ENCODE measurements at places on chromosomes 3 and 15. TPM values are rescaled to one million over a fixed set of nuclear protein-coding genes. Genes with fewer than 3 reads are reported as not detected.

The CAND2 gene
- 0.31 TPM for total RNA-seq

- no peak for DNase-seq
Measured at GRCh38 chr3:153818338-153818737, 302.9 kb upstream of the ARHGEF26 start.

GRCh38 chr15:82174471-82175235 is 87.9 kb downstream of the EFL1 start:
- DNase-seq: no peak

The SCG5 gene
- total RNA-seq: 0.95 TPM

The NANOGP8 gene
- not detected for total RNA-seq

The PAK6 gene
- not detected for total RNA-seq

The PLA2G4D gene
- total RNA-seq: not detected

The STRIT1 gene
- not detected for total RNA-seq

The IRAK2 gene
- total RNA-seq: 1.1 TPM

The GOLGA8S gene
- total RNA-seq: not detected

DNA sequence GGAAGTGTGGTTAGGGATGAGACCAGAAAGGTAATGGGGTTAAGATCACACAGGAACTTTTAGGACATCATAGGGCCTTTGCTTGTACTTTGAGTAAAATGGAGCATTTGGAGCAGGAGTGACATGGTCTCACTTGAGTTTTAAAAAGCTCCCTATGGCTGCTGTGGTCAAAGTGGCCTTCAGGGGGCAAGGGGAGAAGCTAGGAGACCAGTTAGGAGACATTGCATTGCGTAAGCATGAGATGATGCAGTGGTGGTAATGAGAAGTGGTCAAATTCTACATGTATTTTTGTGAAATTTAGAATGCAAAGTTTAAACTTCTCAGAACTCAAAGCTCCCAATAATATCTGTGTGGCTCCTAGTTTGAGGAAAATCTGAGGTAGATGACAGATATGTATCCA is 27.9 kb downstream of the MED12L start:
- no peak for DNase-seq

DNA sequence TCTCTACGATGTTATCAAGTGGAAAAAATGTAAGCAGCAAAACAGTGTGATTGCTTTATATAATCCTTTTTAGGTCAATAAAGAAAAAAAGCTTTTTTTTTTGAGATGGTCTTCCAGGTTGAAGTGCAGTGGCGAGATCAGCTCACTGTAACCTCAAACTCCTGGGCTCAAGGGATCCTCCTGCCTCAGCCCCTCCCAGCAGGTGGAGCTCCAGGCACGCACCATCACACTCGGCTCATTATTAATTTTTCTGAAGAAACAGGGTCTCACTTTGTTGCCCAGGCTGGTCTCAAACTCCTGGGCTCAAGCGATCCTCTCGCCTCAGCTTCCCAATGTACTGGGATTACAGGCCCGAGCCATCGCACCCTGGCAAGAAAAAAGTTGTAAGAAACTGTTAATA is 17.3 kb downstream of the RNF168 start:
- no peak for DNase-seq

The GOLGA6A gene
- total RNA-seq: not detected

- no peak for DNase-seq
Measured at GRCh38 chr3:15520185-15520584, 1.3 kb downstream of the COLQ start.

- no peak for DNase-seq
Measured at GRCh38 chr3:140916603-140917002, 25.0 kb upstream of the SLC25A36 start.

GRCh38 chr3:66655671-66656070 is 154.8 kb upstream of the LRIG1 start:
- DNase-seq: no peak

- no peak for DNase-seq
Measured at GRCh38 chr3:13498354-13499060, 18.4 kb downstream of the HDAC11 start.

The RGMA gene
- total RNA-seq: 0.29 TPM

- no peak for DNase-seq
Measured at GRCh38 chr15:63970621-63971426, 75.5 kb downstream of the DAPK2 start.

GRCh38 chr3:24047513-24047912 is 102.4 kb downstream of the NR1D2 start:
- no peak for DNase-seq

GRCh38 chr15:100764778-100765466 is 114.7 kb upstream of the ALDH1A3 start:
- DNase-seq: peak; percentile 94

GRCh38 chr15:42457445-42458442 is 33.2 kb downstream of the ZNF106 start:
- no peak for DNase-seq

DNA sequence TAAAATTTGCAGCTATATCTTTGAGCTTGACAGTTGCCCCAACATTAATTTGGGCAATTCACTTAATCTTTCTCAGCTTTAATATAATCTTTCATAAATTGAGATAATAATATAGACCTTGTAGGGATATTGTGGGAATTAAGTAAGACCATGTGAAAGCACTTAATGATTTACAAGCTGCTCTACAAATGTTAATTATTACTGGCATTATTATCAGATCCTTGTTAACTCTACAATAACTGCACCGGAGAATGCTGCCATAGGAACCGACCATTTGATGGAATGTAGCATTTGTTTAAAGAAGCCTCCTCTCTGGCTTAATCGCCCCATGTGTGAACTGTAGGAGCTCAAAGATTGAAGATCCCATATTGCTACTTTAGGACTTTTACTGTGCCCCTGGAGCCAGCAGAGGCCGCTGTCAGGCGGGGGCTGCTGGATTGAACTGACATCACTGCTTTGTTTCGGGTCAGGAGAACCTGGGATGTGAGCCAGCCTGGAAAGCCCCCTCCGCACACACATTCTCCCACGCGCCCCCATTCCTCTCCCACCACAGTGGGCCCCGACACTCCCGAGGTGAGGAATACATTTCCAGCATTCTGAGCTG is 154.2 kb upstream of the TNIK start:
- DNase-seq: no peak

The CPN2 gene
- total RNA-seq: not detected

The LCTL gene
- 0.10 TPM for total RNA-seq

GRCh38 chr3:146701246-146701645 is 96.1 kb upstream of the PLSCR5 start:
- no peak for DNase-seq

The CHL1 gene
- 14.3 TPM for total RNA-seq

The TRH gene
- total RNA-seq: not detected

The PRR20G gene
- total RNA-seq: not detected

DNA sequence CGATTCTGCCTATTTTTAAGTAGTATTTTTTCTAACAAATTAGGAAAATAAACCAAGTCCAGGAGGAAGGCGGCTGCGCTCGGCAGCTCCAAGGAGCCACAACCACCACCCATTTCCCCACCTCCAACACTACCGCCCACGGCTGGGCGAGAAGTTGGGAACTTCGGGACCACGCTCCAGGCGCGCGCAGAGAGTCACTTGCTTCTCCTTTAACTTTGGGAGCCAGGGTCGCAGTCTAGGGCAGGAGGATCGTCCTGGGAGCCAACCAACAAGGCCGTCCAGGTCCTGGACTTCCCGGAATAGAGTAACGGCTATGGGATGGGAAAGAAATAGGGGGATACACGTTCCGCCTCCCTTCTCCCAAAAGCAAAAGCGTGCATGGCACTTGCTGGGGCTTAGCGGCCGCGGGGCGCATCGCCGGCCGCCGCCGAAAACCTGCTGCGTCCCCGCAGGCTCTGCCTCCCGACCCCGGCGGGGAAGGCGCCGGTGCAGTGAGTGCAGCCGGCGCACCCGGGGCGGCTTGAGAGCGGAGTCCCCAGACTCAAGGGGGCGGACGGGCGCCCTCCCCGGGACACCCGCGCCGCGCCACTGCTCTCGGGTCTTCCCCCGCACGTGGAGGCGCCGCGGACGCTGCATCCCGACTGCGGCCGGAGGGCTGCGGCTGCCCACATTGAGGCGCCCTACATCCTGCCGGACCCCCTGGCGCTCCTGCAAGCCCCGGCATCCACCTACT is 699 bp downstream of the MEGF11 start:
- DNase-seq: no peak

GRCh38 chr3:84586427-84586826 is 372.4 kb upstream of the CADM2 start:
- DNase-seq: no peak

All from H4 (cell line).